Activated CD4-positive, alpha-beta T cell treated with anti-CD3 and anti-CD28 coated beads, Interleukin-2, amount 50 U/mL, for 24 hours (primary cell): ENCODE measurements at places on chromosomes 5 and 9.

DNA sequence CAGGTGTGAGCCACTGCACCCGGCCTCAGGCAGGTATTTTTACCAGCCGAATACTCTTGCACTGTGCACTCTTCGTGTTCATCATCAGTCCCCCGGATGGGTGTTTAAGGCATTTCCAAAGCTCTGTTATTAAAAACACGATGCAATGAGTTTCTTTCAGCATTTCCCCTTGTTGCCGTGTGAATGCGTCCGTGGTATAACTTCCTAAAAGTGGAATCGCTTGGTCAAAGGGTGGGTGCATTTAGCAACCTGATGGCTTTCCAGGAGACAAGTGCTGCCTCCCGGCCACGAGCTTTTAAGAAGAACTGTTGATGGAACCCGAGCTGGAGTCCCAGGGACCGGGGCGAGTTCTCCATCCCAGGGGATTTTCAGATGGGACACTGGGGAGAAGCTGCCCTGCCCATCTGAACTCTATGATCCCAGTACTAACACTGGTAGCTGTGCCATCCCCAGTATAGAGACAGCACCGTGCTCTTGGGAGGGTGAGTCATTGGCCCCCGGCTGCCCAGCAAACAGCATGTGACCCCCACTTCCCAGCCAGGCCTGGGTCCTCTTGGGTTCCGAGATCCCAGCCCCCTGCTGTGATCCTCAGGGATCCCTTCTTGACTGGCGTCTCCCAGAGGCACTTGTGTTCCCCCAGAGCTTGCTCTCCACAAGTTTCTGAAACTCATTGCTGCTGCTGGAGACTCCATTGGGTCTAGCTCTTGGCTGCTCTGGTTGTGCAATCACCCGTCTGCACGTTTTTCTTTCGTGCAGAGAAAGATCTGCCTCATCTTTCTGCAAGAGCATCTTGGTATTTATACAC lies 169.5 kb upstream of the IER5L start:
- no peak for DNase-seq

DNA sequence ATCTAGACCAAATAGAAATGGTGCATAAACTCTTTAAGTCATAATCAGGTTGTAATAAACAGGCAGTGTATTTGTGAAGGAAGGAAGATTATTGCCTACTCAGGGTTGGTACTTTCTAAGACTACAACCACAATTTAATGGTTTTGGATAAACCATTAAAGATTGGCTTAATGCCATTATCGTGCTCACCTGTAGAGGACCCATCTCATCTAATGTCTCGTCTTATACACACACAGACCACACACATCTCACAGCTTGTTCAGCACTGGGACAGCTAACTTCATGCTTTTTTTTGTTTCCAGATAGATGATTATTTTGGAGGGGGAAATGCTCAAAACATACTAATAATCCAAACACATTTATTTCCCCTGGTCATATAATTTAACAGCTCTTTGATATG lies 175.7 kb upstream of the SLC12A2 start:
- no peak for DNase-seq

- no peak for DNase-seq
These were observed 1.2 kb upstream of the NPR3 start for GRCh38 chr5:32709750-32710549.

- DNase-seq = no peak
These were observed 8.4 kb downstream of the LHX3 start for GRCh38 chr9:136196404-136197083.

DNA sequence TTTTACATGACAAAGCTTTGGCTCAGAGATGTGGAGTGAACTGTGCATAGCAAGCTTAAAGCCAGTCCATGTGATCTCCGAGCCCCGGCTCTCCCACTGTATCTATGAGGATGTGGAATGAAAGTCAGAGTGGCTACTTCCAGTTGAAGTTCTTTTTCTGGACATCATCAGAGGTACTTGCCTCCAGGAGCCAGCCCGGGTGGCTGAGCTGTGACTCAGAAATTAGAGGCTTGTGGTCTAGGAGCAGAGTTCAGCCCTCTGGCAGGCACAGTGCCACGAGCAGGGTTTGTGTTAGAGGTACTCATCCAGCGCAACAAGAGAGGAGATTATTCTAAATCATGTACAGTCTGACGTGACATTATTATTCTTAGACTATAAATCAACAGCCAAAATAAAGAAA lies 322.5 kb downstream of the CDK5RAP2 start:
- no peak for DNase-seq

- DNase-seq = no peak
These were observed 8.3 kb upstream of the ABCA1 start for GRCh38 chr9:104936291-104936690.

- DNase-seq = no peak
These were observed 195.0 kb upstream of the GHR start for GRCh38 chr5:42228279-42228678.

DNA sequence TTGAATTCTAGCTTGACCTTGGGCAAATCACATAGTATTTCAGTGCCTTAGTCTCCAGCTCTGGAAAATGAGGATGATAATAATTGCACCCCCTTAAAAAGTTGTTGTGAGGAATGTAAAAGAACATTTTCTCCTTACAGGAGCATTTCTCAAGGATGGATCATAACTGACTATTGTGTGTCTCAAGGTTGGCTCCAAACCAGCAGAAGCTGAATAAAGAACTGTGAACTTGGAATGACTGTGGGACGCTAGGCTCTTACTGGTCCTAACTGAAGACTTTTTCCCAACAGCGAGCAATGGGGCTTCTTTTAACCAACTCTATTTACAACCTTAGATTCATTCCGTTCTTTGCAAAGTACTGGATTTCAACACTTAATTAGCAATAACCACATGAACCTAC lies 26.2 kb upstream of the GLRX start:
- no peak for DNase-seq

DNA sequence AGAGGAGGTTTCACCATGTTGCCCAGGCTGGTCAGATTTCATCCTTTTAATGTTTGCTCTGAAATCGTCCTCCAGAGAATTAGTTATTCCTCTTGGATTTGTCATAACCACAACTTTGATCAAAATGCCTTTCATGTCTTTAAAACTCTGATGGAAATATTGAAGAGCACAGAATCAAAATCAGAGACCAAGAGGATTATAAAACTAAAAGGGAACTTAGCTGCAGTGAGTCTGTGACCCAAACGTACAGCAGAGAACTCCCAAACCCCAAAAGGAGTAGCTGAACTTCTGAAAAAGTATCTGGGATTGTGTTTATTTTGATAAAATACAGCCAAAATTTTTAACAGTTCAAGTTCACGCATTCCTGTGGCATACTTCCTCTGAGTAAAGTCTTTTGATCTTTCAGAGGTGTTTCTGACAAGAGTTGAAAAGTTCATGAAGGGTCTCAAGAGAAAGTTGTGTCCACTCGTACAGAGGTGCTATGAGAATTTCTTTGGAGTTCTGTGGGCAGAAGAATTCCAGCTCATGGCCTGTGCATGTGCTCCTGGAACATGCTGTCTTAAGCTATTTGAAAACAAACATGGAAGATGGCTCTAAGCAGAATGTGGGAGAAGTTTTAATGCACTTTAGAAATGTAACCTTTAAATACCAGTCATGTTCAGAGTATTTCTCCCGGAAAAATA lies 124.0 kb downstream of the ESM1 start:
- DNase-seq = no peak

DNA sequence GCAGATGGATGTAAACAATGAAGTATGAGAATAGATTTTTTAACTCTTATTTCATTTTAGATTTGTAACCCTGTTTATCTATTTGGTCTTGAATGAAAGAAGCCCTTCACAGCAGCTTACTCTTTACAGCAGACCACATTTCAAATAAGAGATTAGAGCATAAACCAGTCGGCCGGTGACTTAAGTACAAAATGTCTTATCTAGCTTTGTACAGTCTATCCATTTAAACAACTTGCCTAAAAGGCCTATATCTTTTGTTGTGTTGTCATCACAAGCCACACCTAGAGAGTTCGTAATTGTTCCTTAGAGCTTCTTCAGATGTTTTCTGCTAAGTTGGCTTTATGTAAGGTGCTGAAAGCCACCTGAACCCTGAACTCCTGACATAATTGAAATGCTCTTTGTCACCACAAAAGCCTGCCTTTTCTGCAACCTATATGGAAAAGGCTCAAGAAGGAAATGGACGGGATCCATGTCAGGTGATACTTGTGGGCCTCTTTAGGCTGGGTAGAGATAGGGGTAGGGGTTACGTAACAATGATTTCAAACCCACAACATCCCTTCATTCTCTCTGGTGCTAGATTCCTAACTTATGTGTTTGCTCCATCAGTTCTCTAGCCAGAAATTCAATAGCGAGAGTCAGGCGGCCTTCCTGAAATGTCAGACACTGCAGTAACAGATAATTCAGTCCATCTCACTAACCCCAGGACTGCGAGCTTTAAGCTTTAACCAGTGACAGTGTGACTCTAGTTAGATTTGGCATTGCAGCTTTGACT lies 162.5 kb downstream of the CD180 start:
- no peak for DNase-seq

- DNase-seq = no peak
These were observed 1.0 kb upstream of the RXRA start for GRCh38 chr9:134325096-134325812.

GRCh38 chr9:114157516-114158176 lies 2.3 kb downstream of the COL27A1 start:
- no peak for DNase-seq

DNA sequence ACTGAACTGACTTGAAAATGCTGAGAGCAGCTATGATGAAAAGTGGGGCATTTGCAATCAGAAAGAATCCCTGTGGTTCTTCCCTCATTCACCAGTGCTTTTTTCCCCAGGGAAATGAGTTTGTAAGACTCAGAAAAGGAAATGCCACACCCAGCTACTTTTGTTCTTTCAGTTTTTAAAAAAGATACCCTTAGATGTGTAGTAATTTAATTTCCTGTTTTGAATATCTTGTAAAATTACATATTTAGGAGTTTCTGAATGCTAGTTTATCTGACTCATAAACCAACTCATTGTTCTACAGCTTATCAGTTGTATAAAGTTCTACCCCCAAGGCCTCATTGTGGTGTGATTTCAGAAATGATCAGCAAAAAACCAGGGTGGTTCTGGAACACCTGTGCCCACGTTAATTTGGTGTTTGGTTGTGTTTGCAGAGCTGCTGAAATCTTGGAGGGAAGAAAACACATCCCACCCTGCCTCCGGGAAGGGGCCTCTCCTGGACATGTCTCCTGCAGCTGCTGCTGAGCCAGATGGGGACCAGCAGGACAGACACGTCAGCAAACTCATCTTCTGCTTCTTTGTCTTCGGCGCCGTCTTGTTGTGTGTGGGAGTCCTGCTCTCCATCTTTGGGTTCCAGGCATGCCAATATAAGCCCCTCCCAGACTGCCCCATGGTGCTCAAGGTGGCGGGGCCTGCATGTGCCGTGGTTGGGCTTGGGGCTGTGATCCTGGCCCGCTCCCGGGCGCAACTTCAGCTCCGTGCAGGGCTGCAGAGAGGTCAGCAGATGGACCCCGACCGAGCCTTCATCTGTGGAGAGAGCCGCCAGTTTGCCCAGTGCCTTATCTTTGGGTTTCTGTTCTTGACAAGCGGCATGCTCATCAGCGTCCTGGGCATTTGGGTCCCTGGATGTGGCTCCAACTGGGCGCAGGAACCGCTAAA lies 2.8 kb downstream of the TMEM171 start:
- DNase-seq = no peak

- DNase-seq = no peak
These were observed 335.3 kb downstream of the KIAA0825 start for GRCh38 chr5:94283093-94283492.

DNA sequence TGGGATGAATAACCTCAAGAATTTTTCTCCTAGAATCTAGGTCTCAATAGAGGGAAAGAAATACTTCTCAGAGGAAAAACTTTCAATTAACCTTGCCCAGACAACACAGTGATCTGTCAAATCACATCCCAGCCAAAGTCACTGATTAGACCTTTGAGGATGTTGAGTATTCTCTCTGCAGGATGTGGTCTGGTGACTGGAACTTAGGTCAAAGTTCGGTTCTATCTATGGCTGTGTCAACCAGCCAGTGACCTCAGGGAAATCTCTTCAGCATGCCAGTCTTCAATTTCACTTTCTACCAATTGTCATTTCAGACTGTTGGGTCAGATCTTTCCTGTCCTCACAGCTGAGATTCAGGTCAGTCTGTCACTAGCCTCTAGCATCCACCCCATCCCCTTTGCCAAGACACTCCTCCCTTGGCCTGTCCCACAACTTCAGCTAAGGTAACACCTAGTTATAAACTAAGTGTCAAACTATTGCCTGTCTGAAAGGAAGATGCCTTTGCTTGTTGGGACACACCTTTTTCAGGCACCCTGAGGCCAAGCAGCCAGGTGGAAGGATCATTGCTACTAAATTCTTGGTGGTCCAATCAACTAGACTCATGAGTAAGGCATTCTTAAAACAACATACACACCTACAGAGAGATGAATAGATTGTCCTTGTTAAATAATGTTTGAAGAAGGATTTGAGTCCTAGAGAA lies 156.3 kb upstream of the FST start:
- no peak for DNase-seq

DNA sequence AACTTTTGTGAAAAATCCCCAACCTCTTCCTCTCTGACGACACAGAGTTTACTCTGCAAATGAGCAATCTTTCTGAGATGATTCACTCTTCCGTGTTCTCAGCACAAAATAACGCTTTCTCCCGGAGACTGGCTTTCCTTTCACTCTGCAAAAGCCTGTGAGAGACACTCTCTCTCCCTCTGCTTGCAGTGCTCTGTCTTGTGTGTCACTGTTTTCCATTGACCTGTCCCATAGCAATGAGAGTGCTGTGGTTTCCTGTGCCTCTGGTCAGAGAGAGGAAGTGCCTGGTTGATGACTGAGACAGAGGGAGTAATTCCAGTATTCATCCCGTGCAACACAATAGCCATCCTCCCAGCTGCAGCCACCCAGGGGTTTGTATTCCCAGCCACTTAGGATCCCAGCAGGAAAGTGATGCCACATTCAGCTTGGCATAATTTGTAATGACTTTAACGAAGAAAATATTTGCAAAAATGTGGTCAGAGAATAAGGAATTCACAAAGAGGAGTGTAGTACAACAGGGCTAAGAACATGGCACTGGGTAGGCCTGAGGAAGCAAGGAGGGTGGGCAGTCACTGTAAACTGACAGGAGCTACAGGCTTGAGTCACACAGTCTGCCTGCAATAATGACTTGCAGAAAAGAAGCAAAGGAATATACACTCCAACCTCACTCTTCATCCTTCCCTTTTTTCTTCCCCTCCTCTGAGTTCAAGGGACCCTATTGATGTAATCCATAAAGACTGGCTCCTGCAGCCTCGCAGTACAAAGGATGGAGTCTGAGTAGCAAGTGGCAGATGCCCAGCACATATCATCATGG lies 463.5 kb upstream of the RGMB start:
- DNase-seq = no peak
